Keratinocyte (primary cell): ENCODE measurements at places on chromosomes 3 and 15. TPM values are rescaled to one million over a fixed set of nuclear protein-coding genes. Genes with fewer than 3 reads are reported as not detected.

The TAGLN3 gene
- polyA plus RNA-seq = 6.4 to 8.9 TPM (median 8.5 TPM) in 3 replicates

DNA sequence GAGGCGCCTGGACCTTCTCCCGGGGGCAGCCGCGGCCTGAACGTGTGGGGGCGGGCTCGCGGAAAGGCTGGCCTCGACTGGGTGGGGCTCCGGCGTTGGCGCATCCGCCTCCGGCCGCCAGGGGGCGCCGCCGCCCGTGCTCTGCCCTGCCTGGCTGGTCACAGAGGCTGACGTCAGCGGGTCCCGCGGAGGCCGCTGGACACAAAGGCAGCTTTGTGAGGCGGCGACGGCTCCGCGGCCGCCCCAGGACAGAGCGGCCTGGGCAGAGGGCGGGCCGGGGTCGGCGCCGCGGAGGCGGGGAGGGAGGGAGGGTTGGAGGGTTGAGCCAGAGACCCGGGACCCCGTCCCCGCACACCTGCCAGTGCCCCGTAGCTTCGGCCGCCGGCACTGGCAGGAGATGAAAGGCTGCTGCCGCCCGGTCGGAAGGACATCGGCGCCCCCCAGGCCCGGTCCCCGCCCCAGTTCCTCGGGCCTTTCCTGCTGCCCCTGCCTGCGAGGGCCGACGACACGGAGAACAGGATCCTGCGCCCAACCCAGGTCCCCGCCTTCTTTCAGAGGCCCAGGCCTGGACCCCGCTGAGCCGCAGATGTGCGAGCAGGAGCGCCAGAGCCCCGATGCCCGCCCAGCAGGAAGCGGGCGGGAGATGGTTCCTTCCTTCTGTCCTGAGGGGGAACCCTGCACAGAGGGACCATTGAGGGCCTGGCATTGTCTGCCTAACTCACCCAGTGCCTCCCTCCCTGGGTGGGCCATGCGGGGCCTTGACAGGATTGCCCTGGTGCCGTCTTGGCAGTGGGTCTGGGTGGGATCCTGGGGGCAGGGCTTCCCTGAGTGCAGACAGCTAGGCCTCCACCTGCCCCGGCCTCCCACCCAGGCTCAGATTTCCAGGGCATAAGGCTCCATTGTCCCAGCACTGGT is 8.7 kb upstream of the SEMA3B start:
- DNase-seq = no peak

- no peak for DNase-seq
Observed at GRCh38 chr15:76236350-76236749, 74.9 kb downstream of the ETFA start.

The UROC1 gene
- not detected in 3 replicates for polyA plus RNA-seq

The CHL1 gene
- 0.04 to 0.14 TPM (median 0.09 TPM) in 3 replicates for polyA plus RNA-seq

DNA sequence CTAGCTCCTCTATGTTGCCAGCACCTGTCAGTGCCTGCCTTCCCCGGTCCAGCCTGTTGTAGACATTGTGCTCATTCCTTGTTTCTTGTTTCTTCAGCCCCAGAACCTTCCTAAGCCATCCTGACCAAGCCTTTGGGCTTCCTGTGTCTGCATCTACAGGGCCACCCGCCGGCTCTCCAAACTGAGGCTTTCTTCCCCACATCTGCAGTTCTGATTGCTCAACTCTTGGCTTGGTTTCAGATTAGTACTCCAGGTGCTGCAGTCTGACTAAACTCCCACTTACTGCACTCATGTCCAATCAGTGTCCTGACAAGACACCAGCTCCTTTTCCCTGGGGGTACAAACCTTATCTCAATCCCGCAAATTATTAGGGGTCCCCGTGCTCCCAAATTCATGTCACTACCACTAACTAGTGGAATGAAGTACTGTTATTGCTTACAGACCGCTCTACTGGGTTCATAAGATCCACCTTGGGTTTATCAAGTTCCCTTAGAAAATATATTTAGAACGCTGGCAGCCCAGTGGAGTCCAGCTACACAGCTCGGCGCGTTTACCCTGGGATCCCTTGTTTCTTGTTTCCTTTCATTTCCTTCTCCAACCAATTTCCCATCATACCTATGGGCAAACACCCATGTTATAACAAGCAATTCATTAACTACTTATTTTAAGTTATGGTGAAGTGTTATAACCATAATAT is 114.2 kb upstream of the TJP1 start:
- DNase-seq = no peak

DNA sequence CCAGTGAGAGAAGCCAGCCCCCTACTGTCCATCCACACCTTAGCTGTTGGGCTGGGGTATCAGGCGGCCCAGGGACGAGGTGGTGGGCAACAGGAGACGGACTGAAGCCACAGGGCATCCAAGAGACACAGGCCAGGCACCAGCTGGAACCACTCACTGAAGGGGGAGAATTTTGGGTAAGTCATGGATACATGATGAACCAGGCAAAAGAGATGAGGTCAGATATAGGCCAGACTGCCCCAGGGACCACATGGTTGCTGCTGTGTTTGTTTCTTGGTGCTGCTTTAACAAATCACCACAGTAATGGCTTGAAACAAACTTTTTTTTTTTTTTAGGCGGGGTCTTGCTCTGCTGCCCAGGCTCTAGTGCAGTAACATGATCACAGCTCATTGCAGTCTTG is 66.4 kb downstream of the SEMA5B start:
- no peak for DNase-seq

- no peak for DNase-seq
Observed at GRCh38 chr15:57064033-57064432, 145.6 kb downstream of the TCF12 start.

The C2CD4B gene
- not detected in 3 replicates for polyA plus RNA-seq

DNA sequence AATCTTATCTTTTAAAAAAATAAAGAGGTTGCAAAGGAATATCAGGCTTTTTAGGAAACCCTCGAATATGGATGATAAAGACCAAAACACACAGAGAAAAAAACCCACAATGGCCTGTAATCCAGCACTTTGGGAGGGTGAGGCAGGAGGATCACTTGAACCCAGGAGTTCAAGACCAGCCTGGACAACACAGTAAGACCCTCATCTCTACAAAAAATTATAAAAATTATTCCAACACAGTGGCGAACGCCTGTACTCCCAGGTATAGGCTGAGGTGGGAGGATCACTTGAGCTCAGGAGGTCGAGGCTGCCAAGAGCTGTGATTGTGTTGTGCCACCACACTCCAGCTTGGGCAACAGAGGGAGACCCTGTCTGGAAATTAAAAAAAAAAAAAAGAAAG is 30.8 kb downstream of the RAF1 start:
- no peak for DNase-seq

DNA sequence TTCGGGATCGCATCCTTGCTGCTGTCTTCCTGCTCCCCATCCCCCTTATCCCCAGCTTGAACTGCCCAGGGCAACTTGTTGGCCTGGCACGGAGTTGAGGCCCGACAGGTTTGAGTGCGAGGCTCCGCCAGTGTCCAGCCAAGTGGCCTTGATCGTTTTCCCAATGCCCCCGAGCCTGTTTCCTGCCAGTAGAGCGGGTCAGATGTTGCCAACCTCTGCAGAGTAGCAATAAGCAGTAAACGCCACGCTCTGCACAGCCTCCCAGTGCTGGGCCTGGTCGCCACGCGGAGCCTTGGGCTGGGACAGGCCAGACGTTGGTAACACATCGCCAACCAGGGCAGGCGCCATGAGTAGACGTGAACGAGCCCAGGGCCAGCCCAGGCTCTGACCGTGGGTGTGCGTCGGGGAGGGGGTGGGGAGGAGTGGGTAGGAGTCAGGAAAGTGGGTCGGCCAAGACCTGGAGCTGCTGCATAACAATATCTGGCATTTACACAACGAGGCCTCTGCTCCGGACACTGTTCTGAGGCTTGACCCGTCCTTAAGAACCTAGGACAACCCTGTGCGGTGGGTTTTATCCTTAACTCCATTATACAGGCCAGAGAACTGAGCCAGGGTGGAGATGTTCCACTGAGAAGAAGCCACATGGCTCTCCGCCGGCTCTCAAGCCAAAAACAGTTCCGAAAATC is 444 bp upstream of the ABHD14A start:
- no peak for DNase-seq

The SCAMP5 gene
- polyA plus RNA-seq = 1.9 to 3.0 TPM (median 2.9 TPM) in 3 replicates

DNA sequence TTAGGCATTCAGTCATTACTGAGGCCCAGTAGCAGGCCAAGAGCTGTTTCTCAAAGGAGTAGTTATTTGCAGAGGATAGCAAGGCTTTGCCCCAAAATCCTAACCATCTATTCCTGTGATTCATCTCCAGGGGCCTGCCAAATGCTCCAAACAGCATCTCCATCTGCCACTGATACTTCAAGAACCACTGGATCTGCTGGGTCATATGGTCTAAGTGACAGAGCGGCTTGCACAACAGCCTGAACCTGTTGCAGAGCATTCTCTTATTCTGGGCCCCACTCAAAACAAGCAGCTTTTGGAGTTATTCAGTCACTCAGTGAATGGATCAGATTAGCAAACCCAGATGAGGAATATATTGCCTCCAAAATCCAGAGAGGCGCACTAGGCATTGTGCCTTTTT is 68.8 kb upstream of the ALDH1A3 start:
- DNase-seq = no peak
